A549 treated with Mapracorat at 1 μM for 4 hours (cell line): ENCODE measurements at places on chromosomes 3 and 15. TPM values are rescaled to one million over a fixed set of nuclear protein-coding genes. Genes with fewer than 3 reads are reported as not detected.

The CHCHD6 gene
- 16.2 to 23.2 TPM (median 21.4 TPM) in 5 replicates for total RNA-seq

The TPRG1 gene
- total RNA-seq: 0.07 to 0.33 TPM (median 0.12 TPM) in 5 replicates

The LXN gene
- total RNA-seq: 52.7 to 66.9 TPM (median 53.5 TPM) in 5 replicates

The GPD1L gene
- total RNA-seq: 16.1 to 21.8 TPM (median 20.1 TPM) in 5 replicates

The CHL1 gene
- total RNA-seq: not detected in 5 replicates

The FSIP1 gene
- 0.70 to 1.1 TPM (median 0.89 TPM) in 5 replicates for total RNA-seq

The STAG1 gene
- total RNA-seq: 7.8 to 9.3 TPM (median 9.0 TPM) in 5 replicates

The ABHD14A gene
- total RNA-seq: 11.7 to 16.1 TPM (median 14.4 TPM) in 5 replicates

The RFX7 gene
- 8.8 to 15.4 TPM (median 12.1 TPM) in 5 replicates for total RNA-seq

The ITIH1 gene
- not detected in 5 replicates for total RNA-seq

The ISLR2 gene
- total RNA-seq: 0.11 to 0.27 TPM (median 0.17 TPM) in 4 of 5 replicates, not detected in the other

The TM4SF4 gene
- total RNA-seq: 25.7 to 46.4 TPM (median 34.4 TPM) in 5 replicates

The LRRC31 gene
- not detected in 5 replicates for total RNA-seq

The GUCA1C gene
- not detected in 5 replicates for total RNA-seq

The IQCH gene
- 0.74 to 2.0 TPM (median 1.8 TPM) in 5 replicates for total RNA-seq

The GNAT1 gene
- 0.05 to 0.31 TPM in 2 of 5 replicates, not detected in the others for total RNA-seq

The LRRC3B gene
- total RNA-seq: not detected in 5 replicates

The UBE2E2 gene
- 40.4 to 55.4 TPM (median 42.8 TPM) in 5 replicates for total RNA-seq

The IGSF10 gene
- total RNA-seq: 0.28 to 0.57 TPM (median 0.35 TPM) in 5 replicates

The KIF23 gene
- 70.6 to 99.0 TPM (median 79.8 TPM) in 5 replicates for total RNA-seq

The MUC20 gene
- total RNA-seq: 0.38 to 1.3 TPM (median 0.54 TPM) in 5 replicates

The AHSG gene
- 0.08 to 0.11 TPM in 2 of 5 replicates, not detected in the others for total RNA-seq

The GAP43 gene
- total RNA-seq: not detected in 5 replicates

The REC114 gene
- not detected in 5 replicates for total RNA-seq

The GOLGA8O gene
- 0.26 to 0.60 TPM (median 0.35 TPM) in 5 replicates for total RNA-seq

The TM4SF1 gene
- total RNA-seq: 1,029 to 1,594 TPM (median 1,260 TPM) in 5 replicates

The WDR93 gene
- 0.07 to 0.25 TPM (median 0.19 TPM) in 5 replicates for total RNA-seq

The PAQR9 gene
- 2.2 to 3.0 TPM (median 2.6 TPM) in 5 replicates for total RNA-seq

The SI gene
- not detected in 5 replicates for total RNA-seq

The COL6A5 gene
- total RNA-seq: 0.05 TPM in 1 of 5 replicates, not detected in the others

The PLOD2 gene
- total RNA-seq: 76.2 to 113 TPM (median 103 TPM) in 5 replicates

The NEK10 gene
- total RNA-seq: 0.56 to 1.1 TPM (median 0.74 TPM) in 5 replicates

The PLSCR2 gene
- not detected in 5 replicates for total RNA-seq

The MCTP2 gene
- not detected in 5 replicates for total RNA-seq

The TMC3 gene
- total RNA-seq: not detected in 5 replicates

The SEMA7A gene
- total RNA-seq: 1.5 to 2.1 TPM (median 1.7 TPM) in 5 replicates

The MB21D2 gene
- total RNA-seq: 4.3 to 5.0 TPM (median 4.5 TPM) in 5 replicates

The NFKBIZ gene
- 5.7 to 9.8 TPM (median 7.7 TPM) in 5 replicates for total RNA-seq

The PAQR5 gene
- total RNA-seq: 68.2 to 104 TPM (median 99.3 TPM) in 5 replicates

The P2RY13 gene
- not detected in 5 replicates for total RNA-seq

The HRG gene
- total RNA-seq: not detected in 5 replicates

The RLBP1 gene
- not detected in 5 replicates for total RNA-seq

The PPARG gene
- total RNA-seq: 38.8 to 42.6 TPM (median 41.4 TPM) in 5 replicates

The ACKR4 gene
- not detected in 5 replicates for total RNA-seq
